ENCODE measurements at places on chromosomes 16 and 17.

DNA sequence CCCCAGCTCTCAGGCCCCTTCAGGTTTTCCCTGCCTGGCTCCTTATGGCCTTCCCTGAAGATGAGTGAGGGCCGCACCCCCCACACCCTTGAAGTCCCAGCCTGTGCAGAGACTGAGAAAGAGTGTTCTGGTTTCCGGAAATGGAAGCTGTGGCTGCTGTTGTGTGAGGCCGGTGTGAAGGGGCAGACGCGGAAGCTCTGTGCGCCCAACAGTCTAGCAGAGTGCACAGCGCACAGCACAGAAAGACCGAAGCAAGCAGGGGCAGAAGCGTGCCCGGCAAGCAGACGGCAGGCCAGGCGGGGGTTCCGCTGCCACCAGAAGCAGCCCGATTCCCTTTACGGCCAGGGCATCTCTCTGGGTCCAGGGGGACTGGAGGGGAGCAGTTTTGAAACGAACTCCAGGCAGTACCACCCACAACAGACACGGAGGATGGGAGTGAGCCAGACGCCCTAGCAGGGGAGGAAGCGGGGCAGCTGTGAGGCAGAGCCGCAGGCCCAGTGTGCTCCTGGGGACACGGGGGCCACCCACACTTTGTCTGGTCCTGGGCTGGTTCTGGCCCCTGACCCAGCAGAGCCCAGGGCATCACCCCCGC, 16.7 kb downstream of the TPSG1 start:
- DNase-seq = no peak

DNA sequence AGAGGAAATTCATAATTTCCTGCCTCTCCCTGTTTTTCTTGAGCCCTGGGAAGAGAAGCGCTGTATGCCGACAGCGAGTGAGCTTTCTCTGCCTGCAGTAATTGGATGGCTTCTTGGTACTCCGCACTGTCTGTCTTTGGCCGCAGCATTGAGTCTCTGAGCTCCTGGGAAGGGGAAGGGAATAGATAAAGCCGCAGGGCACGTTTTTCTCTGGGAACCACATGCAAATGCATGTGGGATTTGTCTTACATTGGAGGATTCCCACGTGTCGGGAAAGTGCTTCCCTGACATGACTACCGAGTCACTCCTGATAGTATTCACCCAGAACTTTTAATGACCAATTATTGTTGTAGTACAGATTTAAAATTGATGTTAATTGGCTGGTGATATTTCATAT, 385.9 kb downstream of the CPPED1 start:
- peak; percentile 48 for DNase-seq

GRCh38 chr16:84464116-84464515, 40.3 kb downstream of the MEAK7 start:
- DNase-seq = no peak

DNA sequence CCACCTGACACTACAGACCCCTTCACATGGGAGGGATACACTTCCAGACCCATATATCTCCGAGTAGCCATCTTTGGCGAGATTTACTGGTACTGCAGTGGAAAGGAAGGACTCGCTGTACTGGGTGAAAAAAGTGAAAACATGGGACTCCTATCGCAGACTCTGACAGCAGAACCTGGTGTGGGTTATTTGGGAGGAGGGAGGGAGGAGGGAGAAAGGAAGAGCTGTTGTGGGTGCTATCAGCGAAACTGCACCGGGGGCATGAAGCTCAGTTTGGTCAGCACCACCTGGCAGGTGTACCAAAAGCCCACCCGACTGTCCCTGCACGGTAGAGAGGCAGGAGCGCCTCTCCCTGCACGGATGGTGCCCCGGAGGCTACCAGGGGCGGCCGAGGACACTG, 5.0 kb downstream of the HBQ1 start:
- no peak for DNase-seq

DNA sequence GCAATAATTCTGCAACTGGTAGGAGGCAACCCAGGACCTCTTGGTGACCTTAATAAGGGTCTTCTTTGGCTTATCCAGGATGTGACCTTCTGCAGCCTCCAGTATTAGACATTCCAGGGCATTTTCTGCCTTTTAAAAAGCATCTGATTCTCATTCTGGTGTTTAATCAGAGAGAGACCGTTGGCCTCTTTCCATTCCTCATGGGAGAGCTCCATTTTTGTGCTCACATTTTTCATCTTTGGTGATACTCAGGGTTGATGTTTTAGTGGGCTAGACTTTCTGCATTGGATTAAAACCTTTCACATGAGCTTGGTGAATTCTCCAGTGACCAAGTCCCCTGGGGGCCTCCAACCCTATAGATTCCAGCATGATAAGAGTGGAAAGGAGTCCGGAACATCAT, 150.2 kb upstream of the CACNG5 start:
- DNase-seq = no peak

GRCh38 chr17:62741290-62741689, 66.8 kb downstream of the MARCHF10 start:
- no peak for DNase-seq

DNA sequence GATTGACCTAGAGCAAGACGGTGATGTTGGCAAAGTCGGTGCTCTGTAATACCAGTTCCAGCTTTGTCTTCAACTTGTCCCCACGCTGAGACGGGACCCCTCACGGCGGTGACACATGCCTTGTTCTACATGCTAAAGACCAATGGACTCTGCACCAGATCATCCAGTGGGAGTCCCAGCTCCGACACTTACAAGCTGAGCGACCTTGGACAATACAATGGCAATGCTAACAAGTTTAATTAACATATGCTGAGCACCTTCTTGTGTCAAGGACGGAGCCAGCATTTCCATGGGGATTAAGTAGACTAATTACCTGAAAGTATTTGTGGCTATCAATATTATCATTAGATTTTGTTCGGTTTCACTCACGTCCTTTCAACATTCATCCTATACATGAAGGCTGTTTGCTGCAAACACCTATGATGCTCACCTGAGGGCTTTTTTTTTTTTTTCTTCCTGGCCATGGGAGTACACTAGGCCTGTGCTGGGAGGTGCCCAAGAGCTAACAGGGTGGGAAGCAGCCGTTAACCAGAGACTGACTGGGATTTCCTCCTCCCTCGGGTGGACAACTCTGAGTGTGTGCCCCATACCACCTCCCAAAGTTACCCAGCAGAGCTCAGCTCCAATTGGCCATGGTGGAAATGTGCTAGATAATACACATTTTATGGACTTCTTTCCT, 308.6 kb upstream of the ZFHX3 start:
- peak; percentile 23 for DNase-seq

- peak; percentile 8 for DNase-seq
Observed at GRCh38 chr17:71461498-71462169, 659.2 kb upstream of the SOX9 start.

All from ELF-1 (cell line).